ENCODE measurements at places on chromosomes 13 and 19.

DNA sequence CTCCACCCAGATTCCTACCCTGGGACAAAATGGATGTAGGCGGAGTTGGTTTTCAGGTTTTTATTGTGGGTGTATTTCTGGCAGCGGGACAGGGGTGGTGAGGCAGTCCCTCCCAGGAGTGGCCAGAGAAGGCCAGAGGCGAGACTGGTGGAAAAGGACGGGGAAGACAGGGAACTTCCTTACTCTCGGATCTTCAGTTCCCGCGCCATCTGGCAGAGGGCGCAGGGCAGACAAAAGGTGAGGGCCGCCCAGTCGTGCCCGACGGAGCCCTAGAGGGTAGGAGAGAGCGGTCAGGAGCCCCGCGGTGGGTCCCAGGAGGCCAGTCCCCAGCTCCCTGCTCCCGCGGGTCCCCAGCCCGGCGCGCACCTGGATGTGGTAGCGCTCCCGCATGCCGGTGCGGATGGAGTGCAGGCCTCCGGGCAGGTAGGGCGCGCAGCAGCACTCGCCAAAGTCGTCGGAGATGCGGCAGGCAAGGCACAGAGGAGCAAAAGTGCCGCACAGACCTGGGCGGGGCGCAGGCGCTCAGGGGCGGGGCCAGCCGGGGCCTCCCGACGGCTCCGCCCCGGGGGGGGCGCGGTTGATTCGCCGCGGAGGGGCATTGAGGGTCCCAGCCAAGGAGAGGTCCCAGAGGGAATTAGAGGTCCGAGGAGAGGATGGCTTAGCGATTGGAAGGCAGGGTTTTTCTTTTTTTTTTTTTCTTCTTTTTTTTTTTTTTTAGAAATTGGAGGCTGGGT, 3.0 kb downstream of the CNFN start:
- DNase-seq, result peak; percentile 78

DNA sequence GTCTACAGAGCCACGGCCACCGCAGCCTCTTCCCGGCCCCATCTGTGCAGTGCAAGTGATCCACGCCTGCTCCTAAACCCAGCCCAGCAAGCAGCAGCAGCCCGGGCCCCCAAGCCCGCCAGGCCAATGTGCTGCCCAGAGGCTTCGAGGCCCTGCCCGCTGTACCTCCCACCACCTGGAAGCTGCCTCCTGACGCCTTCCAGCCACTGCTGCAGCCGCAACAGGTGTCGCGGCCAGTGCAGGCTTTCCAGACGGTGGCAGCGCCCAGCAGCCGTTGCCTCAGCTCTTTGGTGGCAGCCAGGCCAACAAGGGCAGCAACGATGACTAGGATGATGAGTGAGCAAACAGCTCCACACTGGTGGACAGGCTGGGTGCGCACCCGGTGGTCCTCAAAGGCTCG, 50.2 kb upstream of the TPM4 start:
- no peak for DNase-seq

DNA sequence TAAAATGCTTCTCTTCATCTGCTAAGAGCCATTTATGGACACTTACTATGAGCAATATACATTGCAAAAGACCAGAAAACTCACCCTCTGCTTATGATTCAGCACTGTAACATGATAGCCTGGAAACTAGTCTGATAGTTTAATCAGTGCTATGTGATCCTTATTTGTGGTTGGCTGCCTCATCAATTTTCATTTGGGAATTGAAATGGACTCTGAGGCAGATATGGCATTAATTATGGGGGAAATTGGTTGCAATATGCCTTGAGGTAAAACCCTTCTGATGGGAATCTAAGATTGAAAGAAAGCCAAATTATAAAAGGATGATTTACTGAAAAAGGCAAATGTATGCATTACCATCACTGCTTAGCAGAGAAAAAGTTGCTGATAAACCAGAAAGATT, 33.5 kb downstream of the FAM216B start:
- DNase-seq, result no peak

- no peak for DNase-seq
Measured at GRCh38 chr19:30111021-30111855, 169.2 kb downstream of the URI1 start.

GRCh38 chr19:10692673-10693264, 8.5 kb upstream of the QTRT1 start:
- DNase-seq, result no peak

DNA sequence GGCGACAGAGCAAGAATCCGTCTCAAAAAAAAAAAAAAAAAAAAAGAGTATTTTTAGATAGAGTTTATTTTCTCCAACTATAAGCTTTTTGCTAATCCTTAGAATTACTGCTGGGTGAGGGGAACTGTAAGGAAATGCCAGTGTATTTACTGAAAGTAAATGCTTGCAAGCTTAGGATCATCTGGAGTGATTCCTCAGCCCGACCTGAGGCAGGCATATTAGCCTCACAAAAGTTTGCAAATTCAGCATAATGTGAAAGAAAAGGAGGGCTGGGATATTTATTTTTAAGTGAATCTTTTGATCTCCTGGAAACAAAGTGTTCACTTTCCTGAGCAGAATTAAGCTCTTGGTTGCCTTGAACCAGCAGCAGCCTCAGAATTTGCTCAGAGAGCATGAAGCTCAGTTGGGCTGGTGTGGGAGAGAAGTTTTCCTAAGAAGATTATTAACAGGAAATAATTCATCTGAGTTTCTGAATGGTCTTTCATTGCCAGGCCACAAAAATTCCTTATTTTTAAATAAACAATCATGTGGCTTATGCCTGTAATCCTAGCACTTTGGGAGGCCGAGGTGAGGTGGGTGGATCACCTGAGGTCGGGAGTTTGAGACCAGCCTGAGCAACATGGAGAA, 24.7 kb upstream of the SPATA13 start:
- DNase-seq, result no peak

DNA sequence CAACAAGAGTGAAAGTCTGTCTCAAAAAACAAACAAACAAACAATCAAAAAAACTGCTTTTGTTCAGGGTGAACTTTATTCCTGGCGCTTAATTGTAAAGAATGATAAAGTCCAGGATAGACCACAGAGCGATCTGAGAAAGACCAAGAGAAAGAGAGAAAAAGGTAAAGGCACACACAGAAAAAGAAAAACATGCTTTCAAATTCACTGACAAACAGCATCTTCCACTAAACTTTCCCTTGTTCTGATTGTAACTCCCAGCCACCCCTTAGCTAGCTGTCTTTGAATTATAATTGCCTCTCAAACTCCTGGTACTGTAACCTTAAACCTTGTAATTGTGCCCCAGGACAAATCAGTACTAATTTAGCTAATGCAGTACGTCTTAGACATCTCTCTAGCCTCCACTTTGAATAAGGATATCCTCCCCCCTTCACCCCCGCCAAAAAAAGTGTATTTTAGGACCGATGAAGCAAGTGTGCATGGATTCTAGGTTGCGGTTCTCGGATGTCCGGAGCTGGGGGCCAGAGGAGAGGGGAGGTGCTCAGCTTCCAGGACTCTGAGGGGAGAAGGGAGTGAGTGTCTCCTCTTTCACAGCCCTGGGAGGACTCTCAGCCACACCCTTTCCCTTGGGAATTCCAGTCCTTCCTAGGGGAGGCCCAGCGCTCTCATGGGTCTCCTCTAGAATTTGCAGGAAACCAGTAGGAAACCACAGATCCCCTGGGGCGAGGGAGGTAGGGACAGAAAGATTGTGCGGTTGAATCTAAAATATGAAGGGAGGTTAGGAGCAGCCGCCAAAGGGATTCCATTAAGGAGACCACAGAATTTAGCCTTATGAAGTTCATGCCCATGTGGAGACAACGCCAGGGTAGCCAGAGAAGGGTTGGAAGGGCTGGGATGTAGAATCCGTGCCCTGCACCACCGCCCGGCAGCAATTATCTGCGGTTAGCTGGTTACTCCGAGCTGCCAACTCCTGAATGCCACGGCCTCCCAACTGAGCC, 19.7 kb downstream of the ZNF536 start:
- DNase-seq, result no peak

- peak; percentile 16 for DNase-seq
Measured at GRCh38 chr19:18596752-18597157, 8.2 kb downstream of the REX1BD start.

GRCh38 chr19:6733338-6734095, 3.9 kb downstream of the GPR108 start:
- DNase-seq, result no peak

GRCh38 chr19:14425696-14426138, 6.6 kb upstream of the DDX39A start:
- no peak for DNase-seq

DNA sequence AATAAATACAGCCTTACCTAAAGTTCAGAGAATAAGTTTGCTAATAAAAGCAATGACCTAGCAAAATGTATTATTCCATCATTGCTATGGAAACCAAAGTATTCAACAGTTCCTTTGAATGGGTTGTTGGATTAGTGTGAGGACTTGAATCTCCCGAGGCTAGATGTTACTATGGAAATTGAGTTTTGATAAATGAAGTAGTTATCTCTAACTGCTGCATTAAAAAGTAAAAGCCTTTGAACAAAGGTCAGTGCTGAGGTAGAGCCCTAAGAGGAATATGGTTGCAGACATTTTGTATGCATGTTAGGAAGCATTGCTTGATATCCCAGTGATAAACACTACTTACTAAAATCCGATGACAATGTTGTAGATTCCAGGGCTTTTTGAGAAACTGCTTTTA, 6.2 kb downstream of the KLF5 start:
- no peak for DNase-seq

DNA sequence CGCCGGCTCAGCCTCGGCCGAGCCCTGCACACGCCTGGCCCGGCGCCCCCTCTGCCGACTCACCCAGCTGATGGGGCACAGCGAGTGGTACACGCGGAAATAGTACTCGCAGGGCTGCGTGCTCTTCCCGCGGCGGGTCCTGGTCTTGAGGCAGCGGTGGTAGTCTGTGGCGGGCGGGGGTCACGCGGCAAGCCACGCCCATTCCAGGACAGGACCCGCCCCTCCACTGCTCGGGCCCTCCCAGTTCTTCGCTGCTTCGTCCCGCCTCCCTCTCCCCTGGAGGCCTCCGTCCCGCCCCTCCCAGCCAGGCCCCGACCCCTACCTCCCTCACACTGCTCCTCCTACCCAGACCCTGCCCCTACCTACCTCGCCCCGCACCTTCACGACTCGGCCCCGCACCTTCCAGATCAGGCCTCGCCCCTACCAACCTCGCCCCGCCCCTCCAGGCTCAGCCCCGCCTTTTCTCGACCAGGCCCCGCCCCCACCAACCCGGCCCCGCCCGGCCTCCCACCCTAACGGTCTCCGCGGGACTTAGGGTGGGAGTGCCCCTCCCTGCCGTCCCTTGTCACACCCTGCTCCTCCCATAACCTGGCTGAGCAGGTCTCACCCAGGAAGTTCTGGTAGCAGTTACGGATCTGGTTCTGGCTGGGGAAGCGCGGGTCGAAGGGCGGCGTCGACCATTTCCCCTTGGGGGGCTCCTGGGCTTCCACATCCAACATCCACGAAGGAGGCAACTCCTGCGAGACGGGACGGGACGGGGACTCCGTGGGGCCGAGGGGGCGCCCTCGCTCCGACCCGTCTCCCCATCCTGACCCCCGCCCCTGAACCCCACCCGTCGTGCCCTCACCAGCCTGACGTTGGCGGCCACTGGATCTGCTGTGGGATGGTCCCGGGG, 469 bp downstream of the COX6B2 start:
- no peak for DNase-seq

DNA sequence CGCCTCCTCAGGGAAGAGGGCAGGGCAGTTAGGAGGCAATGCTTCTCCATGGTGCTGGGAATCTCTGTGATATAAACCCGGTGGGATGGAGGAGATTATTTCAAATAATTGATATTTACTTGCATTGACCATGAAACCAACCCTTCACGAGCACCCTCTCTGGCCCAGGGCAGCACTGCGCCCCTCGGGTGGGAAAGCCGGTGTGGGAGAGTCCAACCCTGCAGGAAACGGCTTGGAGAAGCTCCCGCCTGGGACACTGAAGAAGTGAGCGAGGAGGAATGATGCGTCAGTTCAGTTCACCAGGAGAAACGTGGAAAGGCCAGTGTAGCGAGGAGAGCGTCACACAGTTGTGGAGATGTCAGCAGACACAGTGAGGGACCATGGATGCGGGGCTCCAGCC, 99.9 kb downstream of the COL4A2 start:
- DNase-seq, result no peak

DNA sequence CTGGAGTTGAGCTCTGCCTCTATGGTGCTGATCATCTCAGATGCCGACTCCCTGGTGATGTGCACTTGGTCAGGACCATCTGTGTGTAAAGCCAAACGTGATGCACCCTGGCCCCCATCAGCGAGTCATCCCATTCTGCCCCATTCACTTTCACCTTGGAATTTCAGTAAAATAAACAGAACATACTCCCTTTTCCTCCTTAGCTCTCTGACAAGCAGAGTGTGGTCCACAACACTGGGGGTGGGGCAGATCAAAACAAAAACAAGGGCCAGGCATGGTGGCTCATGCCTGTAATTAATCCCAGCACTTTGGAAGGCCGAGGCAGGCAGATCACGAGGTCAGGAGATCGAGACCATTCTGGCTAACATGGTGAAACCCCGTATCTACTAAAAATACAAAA, 12.3 kb downstream of the CEACAM20 start:
- no peak for DNase-seq

DNA sequence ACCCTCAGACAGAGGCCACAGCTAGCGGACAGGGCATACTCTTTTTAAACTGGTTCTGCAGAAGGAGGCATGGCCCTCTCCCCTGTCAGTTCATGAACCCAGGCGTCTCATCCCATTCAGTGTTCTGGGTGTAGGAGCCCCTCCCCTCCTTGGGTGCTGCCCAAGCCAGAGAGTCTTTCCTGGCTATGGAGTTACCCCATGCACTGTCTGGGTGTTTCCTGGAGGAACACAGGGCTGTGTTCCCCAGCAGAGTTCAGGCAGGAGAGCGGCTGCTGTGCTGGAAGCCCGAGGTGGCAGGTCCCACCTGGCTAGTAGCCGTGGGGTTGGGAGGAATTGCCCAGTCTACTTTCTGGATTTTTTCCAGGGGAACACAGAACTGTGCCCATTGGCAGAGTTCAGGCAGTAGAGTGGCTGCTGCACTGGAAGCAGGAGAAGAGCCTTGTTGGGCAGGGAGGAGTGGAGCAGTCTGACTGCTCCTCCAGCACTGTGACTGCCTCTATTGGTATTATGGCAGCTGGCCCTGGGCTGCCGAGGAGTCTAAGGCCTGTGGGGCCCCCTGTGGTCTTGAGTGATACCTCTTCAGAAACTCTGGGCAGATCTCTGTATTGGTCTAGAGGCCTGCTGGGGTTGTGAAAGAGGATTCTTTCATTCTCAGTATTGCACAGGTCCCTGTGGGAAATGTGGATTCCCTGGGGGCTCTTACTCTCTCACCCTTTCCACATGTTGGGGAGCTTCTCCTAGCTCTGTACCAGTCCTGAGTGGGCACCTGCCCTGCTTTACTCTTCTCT, 168.3 kb downstream of the PCDH20 start:
- DNase-seq, result no peak

- DNase-seq, result peak; percentile 89
Measured at GRCh38 chr13:51590971-51591627, 6.8 kb downstream of the WDFY2 start.
